ENCODE measurements at places on chromosomes 7 and 10. TPM values are rescaled to one million over a fixed set of nuclear protein-coding genes. Genes with fewer than 3 reads are reported as not detected.
A peak's percentile ranks its signal among the peaks of the same experiment; 100 is the strongest.

The CCDC71L gene
- 26.6 TPM for total RNA-seq

GRCh38 chr7:107147464-107148393 lies 21.1 kb upstream of the HBP1 start:
- H3K27me3 ChIP-seq, result no peaks in the 10 kb centered on the region
- peaks cover 3% of the 10 kb centered on the region for H3K4me1 ChIP-seq
- H3K36me3 ChIP-seq, result no peaks in the 10 kb centered on the region
- H3K27ac ChIP-seq, result peak overlapping the region; percentile 1
- DNase-seq, result no peak

- H3K4me3 ChIP-seq, result peak within 1 kb of the TSS; percentile 42
- no peaks in the 10 kb centered on the region for H3K36me3 ChIP-seq
- peaks cover 15% of the 10 kb centered on the region for H3K4me1 ChIP-seq
- no peak for DNase-seq
These were observed at the start of gene CFTR for GRCh38 chr7:117479225-117480054. Gene CFTR, plus strand, starts transcription at chr7:117480025. Its CDS starts 70 bp downstream, at chr7:117480095.

GRCh38 chr7:68250143-68250542 lies 1253.5 kb downstream of the TYW1 start:
- no peak overlapping the region for H3K27ac ChIP-seq
- no peaks in the 10 kb centered on the region for H3K36me3 ChIP-seq
- no peak for DNase-seq
- H3K4me3 ChIP-seq, result no peak overlapping the region
- peaks cover 4% of the 10 kb centered on the region for H3K4me1 ChIP-seq
- no peaks in the 10 kb centered on the region for H3K27me3 ChIP-seq

DNA sequence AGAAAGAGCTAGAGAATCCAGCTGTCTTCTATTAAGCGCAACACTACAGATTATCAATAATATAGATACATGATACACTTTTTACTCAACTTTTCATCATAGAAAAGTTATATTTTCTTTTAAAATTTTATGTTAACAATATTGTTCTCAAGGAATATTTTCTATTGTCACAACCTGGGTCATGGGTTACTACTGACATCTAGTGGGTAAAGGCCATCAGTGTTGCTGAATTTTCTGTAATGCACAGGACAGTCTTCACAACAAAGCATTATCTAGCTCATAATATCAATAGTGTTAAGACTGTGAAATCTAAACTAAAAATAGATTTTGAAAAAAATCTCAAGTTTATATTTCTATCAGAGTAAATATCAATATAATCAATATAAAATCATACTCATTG lies 209.8 kb downstream of the ZNF33B start:
- no peak overlapping the region for H3K27ac ChIP-seq
- H3K4me1 ChIP-seq, result no peaks in the 10 kb centered on the region
- no peaks in the 10 kb centered on the region for H3K27me3 ChIP-seq
- no peaks in the 10 kb centered on the region for H3K36me3 ChIP-seq

The TFPI2 gene
- 3.2 TPM for total RNA-seq

The ANXA8L1 gene
- not detected for total RNA-seq

GRCh38 chr7:128117691-128118090 lies 86.5 kb upstream of the LRRC4 start:
- H3K36me3 ChIP-seq, result no peaks in the 10 kb centered on the region
- H3K27ac ChIP-seq, result no peak overlapping the region
- H3K27me3 ChIP-seq, result no peaks in the 10 kb centered on the region
- H3K4me3 ChIP-seq, result no peak overlapping the region
- no peak for DNase-seq
- no peaks in the 10 kb centered on the region for H3K4me1 ChIP-seq

- peaks cover 11% of the 10 kb centered on the region for H3K4me1 ChIP-seq
- no peaks in the 10 kb centered on the region for H3K27me3 ChIP-seq
These were observed 155.5 kb downstream of the SPAG6 start for GRCh38 chr10:22500656-22501340.

All from esophagus muscularis mucosa (tissue), 4 donors.